ENCODE measurements at places on chromosomes 6 and 20.

DNA sequence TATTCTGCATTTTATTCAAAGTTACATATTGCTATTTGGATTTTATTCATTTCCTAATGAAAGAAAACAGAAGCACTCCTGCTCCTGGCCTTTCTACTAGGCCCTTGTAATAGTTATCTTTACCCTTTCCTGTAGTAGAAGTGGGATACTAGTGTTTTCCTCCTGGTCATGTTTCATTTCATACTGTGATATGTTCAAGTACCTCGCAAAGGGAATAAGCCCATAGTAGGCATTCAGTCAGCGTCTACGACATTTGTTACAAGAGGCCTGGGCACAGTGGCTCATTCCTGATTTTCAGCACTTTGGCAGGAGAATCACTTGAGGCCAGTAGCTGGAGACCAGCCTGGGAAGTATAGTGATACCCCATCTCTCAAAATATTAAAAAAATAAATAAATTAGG lies 154.1 kb downstream of the ARID1B start:
- DNase-seq = no peak

DNA sequence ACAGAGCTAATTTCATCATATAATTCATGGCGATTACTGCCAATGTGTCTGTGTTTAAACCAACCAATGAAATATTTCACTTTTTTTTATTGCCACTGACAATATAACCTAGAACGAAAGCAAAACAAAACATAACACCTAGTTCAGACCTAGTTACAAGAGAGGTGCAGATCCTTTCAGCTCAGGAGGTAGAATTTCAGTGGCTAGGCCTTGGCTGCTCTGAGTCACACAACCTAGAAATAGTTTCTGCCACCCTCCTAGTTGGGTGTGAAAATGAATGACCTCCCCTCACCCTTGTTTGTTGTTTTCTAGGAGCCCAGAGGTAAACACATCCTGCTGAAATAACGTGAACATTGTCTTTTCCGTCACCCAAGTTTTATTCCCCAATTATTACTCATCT lies 356.3 kb downstream of the HTR1B start:
- DNase-seq = no peak

DNA sequence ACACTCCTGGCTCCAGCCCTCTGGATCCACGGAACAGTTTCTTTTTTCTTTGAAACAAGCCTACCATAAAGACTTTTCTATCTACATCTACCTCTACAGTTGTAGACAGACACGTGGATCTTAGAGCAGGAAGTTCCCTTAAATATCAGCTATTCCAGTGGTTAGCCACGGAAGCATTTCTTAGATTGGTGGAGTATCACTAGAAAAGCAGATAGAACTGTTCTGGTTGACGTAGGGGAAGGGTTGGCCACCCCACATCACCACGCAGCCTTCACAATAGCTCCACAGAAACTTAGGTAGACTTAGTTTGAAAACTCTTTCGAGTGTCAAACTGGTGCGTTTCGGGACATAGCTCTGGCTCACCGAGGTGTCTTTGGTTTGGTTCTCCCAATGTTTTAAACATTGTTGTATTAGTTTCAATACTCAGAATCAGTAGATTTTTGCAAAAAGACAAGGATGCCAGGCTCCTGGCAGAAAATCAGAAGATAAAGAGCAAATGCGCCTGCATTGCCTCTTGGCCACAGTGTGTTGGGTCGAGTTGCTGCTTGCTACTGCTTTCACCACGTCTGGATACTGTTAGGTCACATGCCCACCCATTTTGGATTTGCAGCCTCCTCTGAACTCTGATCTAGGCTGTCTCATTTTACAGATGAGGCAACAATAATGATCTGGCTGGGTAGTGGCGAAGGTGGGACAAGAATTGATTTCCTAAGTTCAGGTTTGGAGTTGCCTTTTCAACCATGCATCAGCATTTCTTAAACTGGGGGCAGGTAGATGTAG lies 71.5 kb upstream of the DTNBP1 start:
- no peak for DNase-seq

- no peak for DNase-seq
Measured at GRCh38 chr6:22838345-22838744, 269.0 kb downstream of the HDGFL1 start.

- DNase-seq = no peak
Measured at GRCh38 chr6:2429460-2429859, 184.1 kb upstream of the GMDS start.

DNA sequence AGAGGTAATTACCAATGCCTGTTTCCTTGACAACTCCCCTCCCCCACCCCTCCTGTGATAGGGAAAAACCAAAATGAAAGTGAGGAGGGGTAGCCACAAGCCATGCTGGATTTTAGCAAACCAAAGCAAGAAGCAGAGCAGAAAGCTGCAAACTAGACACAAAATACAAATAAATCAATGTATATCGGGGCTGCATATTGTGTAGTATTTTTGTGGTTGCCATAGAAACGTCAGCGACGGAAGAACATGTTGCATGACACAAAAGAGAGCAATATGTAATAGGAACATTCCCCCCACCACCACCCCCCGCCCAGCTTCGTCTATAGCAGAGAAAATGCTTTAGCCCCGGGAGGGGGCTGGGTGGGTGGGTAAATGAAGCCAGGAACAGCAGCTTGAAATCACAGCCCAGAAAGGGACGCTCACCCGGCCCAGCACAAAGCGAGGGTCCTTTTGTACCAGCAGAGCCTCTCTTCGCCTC lies 548 bp downstream of the AGPAT4 start:
- no peak for DNase-seq
